Activated CD4-positive, alpha-beta T cell treated with anti-CD3 and anti-CD28 coated beads, Interleukin-2, amount 50 U/mL, for 24 hours (primary cell): ENCODE measurements at places on chromosomes 7 and 10.

GRCh38 chr7:7228472-7228871, 46.1 kb downstream of the C1GALT1 start:
- DNase-seq, result no peak

DNA sequence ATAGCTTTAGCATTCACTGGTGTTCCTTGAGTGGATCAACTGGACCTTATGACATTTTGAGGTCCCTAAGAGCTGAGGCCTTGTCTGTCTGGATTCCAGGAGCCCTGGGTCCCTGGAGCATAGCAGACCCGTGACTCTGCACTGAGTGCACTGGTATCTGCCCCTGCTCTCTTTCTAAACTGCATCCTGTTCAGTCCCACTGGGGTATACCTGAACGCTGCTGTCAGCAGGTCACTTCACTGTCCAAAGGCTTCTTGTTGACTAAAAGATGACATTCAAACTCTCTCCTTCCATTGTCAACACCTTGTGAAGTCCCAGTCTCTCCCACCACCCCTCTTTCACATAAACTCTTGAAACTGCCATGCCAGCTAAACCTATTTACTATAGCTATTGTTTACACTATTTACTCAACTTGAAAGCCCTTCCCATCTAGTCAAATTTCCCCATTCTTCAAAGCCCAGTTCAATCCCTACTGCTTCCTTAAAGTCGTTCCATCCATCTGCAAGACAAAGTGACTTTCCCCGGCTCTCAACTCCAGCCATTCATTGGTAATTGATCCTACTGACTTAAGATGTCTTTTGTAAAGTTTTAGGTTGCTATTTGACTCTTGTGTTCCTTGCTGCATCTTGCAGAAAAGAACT, 523.3 kb downstream of the KCNMA1 start:
- DNase-seq, result no peak

- DNase-seq, result no peak
These were observed 3.1 kb downstream of the VAX1 start for GRCh38 chr10:117135026-117135372.

DNA sequence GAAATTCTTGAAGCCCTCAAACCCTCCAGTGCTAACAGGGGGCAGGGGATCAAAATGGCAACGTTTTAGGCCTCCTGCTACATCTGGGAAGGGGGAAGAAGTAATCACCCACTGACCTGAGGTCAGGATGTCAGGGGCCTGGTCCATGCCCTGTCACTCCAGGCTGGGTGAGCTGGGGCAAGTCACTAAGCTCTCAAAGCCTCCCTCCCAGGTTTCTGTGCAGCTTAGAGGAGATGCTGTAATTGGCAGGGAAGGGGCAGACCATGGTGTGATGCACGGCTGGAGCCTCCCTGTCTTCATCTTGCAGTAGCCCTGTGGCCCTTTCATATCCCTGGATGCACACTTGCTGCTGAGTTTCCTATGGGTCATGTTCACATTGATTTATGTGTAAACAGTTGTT, 27.2 kb downstream of the LEP start:
- no peak for DNase-seq

DNA sequence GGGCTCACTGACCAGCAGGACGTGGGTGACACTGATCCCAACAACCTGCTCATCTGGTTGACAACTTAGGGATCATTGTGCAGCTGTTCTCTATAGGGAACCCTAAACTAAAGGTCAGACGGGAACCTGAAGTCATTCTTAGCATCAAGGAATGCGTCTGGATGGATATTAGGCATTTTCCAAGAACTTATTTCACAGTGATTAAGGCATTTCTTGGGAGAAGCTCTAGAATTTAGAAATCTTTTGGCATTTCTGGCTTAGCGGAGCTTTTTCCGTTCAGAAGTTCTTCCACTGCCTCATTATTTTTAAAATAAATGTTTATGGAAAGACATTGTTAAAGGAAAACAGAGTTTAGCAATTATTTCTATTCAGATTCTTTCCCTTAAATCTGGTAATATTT, 303.3 kb upstream of the IGFBP3 start:
- DNase-seq, result no peak

GRCh38 chr7:101112233-101112632, 14.7 kb upstream of the SERPINE1 start:
- no peak for DNase-seq

DNA sequence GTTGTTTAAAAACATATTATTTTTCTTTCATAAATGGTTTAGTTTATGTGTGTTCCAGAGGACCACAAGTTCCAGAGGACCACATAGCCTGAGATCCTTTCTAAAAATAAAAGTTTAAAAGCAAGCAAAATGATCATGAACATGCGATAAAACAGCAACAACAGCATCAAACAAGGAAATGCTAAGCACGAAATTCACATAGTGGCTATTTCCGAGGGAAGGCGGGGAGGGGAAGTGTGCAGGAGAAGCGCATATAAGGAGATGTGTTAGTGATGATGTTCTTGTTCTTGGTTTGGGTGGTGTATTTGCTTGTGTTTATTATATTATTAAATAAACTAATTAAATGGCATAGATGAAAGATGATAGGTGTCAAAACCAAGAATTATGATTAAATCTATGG, 1.2 kb downstream of the TBATA start:
- no peak for DNase-seq

GRCh38 chr10:24866604-24867583, 85.5 kb downstream of the PRTFDC1 start:
- no peak for DNase-seq

DNA sequence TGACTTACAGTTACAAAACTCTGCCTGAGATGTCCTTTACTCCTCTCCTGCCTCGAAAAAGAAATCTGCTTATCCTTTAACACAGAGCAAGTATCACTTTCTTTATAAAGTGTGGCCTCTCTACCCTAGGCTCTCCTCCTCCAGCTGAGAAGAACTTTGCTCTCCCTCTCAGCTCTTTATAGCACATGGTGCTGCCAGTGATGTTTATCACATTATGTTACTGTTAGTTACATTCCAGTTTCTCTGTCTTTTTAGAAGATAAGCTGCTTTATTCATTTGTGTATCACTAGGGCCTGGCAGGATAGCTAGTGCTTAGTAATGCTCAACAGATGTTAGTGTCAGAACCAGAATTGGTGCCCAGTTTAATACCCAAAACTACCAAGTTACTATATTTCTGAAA, 41.1 kb upstream of the TMEM229A start:
- DNase-seq, result no peak

DNA sequence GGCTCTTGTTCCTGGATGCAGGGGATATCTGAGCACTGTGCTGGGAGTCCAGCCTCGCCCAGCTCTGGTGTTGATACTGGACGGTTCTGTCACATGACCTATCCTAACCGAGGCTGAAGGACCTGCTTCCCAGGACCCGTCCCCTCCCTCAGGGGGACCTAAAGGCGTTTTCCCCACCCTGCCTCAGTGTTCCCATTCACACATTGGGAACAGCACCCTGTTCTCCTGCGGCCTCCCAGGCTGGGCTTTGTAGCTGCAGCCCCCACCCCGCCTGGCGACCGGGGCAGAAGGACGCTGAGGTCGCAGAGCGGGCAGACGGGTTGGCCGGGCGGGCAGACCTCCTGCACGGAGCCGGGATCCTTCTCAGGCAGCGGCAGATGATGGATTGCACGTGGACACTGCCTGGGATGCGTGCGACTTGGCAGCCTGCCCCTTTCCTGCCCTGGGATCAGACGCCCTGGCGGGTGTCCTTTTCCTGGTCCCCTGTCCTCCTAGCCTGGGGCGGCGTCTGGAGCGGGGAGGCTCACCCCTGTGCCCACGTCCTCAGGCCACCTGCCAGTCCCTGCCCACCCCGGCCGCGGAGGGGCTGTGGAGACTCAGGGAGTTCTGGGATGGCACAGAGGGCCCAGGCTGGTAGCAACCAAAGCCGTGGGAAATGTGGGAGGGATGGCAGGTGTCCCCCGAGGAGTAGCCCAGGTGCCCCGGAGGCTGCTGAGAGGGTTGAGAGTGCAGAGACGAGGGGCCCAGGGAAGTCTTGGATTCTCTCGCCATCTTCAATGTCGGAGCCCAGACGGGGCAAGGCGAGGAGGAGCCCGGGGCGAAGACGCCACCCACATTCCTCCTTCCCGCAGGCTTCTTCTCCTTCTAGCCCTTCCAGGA, 17.2 kb upstream of the PSMG3 start:
- DNase-seq, result no peak

GRCh38 chr7:137283153-137283552, 60.4 kb downstream of the PTN start:
- no peak for DNase-seq
